ENCODE measurements at places on chromosomes 5 and 9.
A peak's percentile ranks its signal among the peaks of the same experiment; 100 is the strongest.

DNA sequence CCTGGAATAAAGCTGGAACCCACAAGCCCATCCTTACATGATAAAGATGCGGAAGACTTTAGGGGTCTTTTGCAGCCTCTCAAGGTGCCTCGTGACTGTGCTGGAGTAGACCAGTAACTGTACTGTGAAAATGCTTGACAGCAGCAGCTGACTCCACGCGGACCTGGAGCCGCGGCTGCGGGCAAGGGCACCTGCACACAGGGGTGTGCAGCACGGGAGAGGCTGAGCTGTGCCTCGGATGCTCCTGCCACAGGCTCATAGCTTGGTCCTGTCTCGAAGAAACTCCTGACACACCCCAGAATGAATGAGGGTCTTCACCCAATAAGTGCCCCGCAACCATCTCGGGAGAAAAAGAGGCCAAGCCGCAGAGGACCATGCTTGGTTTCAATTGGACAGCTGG, 40.3 kb upstream of the CEP72 start:
- no peak for DNase-seq

GRCh38 chr9:133580419-133580738, 28.8 kb downstream of the FAM163B start:
- no peak for DNase-seq

- no peak for DNase-seq
These were observed 27.6 kb downstream of the FGF1 start for GRCh38 chr5:142658278-142658677.

DNA sequence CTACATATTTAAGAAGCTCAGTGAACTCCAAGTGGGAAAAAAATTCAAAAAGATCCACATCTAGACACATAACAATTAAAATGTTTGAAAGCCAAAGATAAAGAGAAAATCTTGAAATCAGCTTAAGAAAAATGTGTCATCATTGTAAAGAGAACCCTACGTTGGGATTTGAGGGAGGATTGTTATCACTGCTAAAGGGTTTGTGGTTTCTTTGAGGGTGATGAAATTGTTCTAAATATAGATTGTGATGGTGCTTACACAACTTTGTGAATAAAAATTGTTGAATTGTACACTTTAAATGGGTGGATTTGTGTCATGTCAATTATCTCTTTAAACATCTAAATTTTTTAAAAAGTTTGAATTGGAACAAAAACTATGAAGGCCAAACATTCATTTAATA, 92.2 kb upstream of the ADAMTS19 start:
- no peak for DNase-seq

DNA sequence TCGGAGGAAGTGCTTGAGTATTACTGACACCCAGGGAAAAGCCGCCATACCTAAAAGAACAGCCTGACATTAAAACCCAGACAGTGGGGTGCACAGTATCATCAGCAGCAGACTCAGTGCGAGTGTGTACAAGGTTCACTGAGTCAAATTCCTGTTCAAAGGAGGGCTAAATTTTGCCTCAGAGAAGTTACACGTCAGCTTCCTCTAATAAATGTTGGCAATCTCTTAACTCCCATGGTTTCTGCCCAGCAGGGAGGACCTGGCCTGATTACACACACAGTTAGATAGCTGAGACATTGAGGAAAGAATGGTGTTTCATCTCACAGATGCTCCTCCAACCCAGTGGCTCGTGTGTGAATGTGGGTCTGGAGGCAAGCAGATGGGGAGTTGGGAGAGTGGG, 38.2 kb downstream of the NIPSNAP3B start:
- no peak for DNase-seq

GRCh38 chr9:121737481-121737931, 86.1 kb downstream of the DAB2IP start:
- no peak for DNase-seq

GRCh38 chr5:103774721-103775120, 212.1 kb upstream of the NUDT12 start:
- no peak for DNase-seq

GRCh38 chr5:133932441-133933168, 35.8 kb downstream of the C5orf15 start:
- no peak for DNase-seq

- DNase-seq: no peak
These were observed 745.2 kb upstream of the C9orf72 start for GRCh38 chr9:28318515-28318914.

DNA sequence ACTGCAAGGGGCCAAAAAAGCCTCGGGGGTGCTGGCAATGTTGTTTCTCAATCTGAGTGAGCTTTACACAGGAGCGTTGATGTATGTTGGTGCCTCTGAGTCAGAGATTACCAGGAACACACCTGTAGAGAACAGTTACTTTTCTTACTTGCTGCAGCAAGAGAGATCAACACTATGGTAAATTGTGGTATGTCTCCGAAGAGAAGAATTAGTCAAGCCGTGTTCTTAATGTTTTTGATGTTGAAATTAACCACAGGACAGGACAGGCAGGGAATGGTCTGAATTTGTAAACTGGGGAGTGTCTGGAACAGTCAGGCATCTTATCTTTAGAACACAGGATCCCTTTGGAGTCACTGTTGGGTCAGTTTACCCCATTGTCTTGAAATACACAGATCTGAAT, 285.7 kb downstream of the DNAH5 start:
- DNase-seq: no peak

DNA sequence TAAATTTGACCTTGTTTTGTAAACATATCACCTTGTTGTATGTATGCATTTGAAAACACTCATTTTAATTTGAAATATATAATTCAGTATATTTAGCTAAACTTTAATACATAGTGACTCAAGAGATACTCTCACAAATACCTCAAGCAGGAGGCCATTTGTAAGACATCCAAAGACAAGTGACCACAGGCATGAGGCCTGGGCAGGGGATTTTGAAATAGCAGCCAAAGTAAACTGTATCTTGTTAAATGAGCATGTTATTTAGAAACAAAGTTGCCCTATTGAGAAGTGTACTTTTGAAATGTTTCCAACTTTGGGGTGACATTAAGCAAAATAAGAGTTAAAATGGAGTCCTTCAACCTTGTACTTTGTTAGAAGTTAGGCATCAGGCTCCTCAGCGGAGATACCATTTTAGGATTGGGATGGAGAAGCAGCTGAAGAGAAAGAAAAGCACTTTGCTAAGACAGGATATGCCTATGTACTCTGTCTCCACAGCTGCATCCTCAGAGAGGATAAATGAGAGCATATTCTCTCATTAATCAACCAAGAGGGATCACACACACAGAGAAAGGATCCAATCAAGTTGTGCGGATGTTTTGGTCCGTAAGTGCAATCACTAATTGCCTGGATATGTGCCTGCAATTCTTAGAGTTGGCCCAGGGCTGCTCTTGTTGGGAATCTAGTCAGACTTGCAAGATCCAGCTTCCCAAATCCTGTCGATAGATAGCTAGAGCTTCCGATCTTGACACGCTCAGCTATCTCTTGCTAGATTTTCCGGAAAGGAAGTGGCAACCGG, 157.5 kb upstream of the HAPLN1 start:
- no peak for DNase-seq

DNA sequence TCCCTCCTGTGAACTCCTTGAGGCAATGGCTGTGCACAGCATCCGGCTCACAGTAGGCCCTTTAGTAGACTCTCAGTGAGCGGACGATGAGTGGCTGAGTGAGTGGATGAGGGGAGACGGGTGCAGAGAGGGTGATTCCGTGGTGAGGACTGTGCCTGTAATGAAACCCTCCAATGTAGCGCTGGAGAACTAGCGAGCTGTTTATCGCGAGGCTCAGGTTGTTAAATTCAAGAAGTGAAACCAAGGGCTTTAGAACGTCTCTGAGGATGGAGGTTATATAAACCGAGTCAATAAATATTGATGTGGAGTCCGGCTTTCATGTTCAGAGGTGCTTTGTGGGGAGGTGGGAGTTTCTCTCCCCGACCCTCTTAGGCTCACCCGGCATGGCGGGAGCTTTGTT, 53.2 kb downstream of the NSG2 start:
- DNase-seq: no peak

- DNase-seq: no peak
These were observed 1043.2 kb downstream of the CDH18 start for GRCh38 chr5:18944771-18945170.

GRCh38 chr9:72827950-72828731, 124.7 kb downstream of the ALDH1A1 start:
- no peak for DNase-seq

- no peak for DNase-seq
These were observed 13.0 kb upstream of the RIMOC1 start for GRCh38 chr5:41891066-41891707.

DNA sequence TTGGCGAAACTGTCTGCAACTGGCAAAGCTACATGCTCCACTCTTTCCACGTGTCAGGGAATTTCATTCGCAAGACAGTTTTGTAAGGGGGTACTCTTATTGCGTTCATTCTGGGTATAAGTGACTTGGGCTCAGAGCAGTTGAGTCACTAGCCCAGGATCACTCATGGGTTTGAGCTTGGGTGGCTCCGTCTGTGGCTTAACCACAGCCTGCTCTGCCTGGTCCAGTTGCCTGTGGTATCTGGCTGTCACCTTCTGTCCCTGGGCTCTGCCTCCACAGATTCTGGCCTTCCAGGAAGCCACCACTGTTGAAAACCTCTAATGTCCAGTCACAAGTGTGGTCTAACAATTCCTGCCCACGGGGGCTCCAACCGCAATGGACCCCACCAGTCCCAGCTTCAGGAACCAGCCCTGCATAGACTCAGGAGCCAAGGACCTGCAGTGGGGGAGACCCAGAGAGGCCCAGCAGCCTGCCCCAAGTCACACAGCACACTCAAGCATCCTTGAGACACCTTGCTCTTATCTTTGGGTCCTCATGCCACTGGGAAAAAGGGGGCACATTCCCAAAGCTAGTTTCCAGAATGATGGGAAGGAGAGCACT, 10.4 kb downstream of the KIF12 start:
- DNase-seq: no peak

DNA sequence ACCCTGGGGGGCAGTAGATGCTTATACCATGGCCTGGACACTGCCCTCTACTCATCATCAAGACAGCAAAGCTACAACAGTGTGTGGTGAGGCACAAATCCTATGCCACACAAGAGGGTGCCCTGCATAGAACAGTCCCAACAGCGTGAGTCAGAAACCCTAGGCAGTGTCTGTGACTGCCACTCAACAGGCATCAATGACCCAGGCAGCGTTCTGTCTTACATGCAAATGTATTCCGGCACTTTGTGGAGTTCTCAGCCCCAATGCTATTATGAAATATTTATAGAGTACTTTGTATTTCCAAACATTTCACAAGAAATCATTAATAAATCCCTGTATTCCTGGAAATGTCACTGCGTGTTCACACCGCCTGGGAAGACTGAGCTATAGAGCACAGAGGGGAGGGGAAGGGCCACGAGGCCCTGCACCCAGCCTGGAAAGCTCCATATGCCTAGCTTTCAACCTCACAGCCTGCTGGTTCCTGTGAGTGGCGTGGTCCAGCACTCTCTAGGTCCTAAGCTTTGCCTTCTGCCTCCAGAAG, 77.7 kb downstream of the NIPSNAP3B start:
- no peak for DNase-seq

GRCh38 chr5:79357398-79357797, 121.5 kb downstream of the JMY start:
- no peak for DNase-seq

DNA sequence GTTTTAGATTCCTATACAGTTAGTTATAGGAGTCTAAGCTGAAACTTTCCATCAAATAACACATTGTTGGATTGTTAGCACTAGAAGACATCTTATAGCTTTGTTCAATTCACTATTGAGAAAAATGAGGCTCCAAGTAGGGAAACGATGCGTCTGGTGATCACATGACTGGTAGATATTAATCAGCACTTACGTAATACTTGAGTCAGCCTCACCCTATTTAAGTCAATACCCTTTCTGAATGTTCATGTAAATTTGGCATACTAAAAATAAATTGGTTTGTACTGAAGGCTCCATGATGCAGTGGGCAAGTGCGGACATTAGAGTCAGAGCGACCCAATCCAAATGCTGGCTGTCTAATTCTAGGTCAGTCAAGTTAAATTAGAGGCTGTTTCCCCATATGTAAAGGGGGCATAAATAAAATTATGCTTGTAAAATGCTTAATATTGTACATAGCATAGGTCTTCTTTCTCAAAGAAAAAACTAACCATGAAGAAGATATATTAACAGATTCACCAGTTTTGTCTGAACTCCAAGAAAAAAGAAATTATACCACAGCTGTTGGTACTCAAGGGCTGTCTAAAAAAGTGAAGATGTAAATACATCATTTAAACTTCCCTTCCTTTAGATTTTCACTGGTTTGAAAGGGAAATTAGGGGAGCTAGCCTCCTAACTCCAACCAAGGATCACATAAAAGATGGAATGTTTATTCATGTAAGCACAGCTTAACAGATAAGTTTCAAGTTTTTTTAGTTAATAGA, 406.6 kb upstream of the TLE4 start:
- DNase-seq: no peak

DNA sequence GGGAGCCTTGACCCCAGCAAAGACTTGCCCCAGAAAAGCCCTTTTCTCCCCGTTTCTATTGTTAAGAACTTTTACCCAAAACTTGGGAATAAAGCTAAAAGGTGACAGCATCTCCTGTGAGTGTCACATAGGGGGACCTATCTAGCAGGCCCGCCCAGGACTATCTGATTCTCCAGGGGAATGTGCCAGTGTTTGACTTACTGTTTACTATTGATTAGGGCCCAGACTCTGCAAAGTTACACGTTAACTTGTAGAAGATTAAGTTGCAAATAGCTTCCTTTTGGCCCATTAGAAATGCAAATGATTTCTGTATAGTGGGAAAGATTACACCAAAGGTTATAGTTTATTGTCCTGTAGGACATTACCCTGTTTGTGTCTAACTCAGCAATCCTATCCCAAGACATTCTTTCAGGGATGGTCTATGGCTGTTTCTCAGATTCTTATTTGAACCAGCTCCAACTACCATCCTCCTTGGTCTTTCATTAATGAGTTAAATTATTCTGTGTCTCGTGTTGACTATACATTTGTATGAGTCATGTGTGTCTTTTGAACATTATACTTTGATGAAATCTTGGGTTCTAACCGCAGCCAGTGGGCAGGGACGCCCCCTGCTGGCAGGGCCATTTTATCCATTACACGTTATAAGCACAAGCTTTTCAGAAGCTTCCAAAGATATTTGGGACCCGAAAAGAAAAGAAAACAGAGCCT, 60.7 kb downstream of the HRH2 start:
- DNase-seq: peak; percentile 75

- DNase-seq: no peak
These were observed 22.8 kb upstream of the FCN1 start for GRCh38 chr9:134940236-134941208.

- DNase-seq: no peak
These were observed 129.6 kb upstream of the CNTLN start for GRCh38 chr9:17005056-17005823.

- no peak for DNase-seq
These were observed 28.7 kb upstream of the MYOT start for GRCh38 chr5:137838976-137839375.

- DNase-seq: peak; percentile 69
These were observed 1.4 kb downstream of the OTULIN start for GRCh38 chr5:14665949-14666348.

GRCh38 chr5:95857185-95857945, 34.8 kb upstream of the GLRX start:
- DNase-seq: no peak
